ENCODE measurements at places on chromosomes 3 and 15.

- DNase-seq: no peak
These were observed 9.2 kb downstream of the EID1 start for GRCh38 chr15:48887144-48887543.

- DNase-seq: no peak
These were observed 55.2 kb downstream of the TIPARP start for GRCh38 chr3:156729460-156730179.

- no peak for DNase-seq
These were observed 25.8 kb downstream of the ALDH1L1 start for GRCh38 chr3:126154391-126155279.

DNA sequence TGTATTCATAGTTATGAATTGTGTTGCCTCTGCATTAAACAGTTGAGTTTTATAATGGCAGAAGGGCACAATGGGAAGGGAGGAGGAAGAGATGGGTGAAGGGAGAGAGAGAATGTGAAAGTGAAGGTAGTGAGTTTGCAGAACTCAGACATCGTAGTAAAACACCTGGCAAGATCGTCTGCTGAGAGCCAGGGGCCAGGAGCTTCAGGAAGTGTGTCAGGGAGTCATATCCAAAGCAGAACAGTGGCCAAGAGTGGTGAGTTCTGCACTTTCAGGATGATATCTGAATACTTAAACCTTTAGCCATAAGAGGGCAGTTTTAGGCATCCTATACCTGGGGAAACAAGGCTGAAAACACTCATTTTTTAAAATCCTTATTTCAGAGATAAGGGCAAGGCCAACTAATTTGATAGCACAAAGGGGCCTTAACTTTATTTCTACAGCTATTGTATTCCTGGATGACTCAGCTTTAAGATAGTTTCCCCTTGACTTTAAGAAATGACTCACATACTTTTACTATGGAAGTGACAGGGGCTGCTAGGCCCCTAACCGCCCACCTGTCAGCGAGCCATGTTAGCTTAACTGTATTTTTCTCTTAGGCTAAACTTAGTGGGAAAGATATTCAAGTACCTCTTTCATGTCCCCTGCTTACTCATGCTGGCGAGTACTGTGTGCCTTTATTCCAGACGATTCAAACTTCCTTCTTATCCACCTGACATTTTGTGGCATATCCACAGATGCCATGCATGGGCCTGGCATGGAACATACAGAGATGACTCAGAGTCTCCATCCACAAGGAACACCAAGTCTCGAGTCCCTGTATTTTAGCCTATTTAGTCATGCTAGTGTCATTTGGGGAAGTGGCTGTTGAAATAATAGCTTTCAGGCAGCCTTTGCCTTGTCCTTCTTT lies 53.9 kb downstream of the RLBP1 start:
- DNase-seq: peak; percentile 41

GRCh38 chr15:81111510-81112470 lies 22.3 kb upstream of the CFAP161 start:
- no peak for DNase-seq

All from AG08395 (cell line).